ENCODE measurements at places on chromosomes 16 and 17.

DNA sequence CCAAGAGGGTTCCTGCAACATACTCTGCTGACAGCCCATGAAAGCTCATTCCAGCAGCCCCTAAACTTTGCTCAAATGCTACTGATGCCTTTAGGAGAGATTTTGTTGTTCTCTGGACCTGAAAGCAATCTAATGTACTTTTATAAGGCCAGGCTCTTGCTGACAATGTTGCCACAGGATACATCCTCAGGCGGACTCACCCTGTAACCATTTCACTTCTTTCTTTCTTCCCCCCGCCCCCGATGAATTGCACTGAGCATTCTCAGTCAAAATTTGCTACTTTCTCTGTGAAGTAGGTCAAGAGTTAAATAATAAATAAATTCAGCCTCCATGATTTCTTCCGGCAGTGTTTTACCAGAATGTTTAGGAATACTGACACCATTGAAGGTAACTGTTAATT is 1.5 kb downstream of the GAS7 start:
- DNase-seq: no peak

DNA sequence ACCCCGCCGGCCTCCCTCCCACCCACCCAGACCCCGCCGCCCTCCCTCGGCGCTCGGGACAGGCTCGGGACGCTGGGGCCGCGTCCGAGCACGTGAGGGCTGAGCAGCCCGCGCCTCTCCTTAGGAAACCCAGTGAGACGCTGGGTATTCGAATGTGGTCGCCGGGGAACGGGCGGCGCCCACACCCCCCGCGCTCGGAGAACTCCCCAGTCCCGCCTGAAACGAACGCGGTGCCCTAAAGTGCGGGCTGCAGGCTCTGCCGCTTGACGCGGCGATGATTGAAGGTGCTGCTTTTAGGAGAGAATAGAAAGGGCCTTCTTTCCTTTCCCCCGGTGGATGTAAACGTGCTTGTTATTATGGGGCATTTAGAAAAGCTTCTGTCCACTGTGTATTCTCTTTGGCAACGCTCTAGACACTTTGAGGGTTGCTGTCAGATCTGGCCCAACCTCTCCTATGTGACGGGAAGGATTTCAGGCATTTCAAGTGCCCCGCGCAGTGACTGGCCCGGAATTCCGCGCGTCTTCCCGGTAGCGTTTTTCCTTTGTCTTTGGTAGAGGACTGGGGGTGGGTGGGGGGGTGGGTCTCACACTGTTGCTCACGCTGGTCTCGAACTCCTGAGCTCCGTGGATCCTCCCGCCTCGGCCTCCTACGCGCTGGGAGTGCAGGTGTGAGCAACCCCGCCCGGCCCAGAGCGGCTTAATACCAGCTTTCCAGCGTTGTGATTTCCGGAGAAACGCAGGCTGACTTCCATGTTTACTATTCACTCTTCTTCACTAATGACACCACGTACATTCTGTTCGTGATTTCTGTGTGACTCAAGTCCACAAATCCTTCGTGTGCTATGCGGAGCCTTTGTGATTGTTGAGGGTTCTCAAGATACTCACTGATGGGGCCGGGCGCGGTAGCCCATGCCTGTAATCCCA is 21.8 kb upstream of the FOXK2 start:
- DNase-seq: peak; percentile 80

DNA sequence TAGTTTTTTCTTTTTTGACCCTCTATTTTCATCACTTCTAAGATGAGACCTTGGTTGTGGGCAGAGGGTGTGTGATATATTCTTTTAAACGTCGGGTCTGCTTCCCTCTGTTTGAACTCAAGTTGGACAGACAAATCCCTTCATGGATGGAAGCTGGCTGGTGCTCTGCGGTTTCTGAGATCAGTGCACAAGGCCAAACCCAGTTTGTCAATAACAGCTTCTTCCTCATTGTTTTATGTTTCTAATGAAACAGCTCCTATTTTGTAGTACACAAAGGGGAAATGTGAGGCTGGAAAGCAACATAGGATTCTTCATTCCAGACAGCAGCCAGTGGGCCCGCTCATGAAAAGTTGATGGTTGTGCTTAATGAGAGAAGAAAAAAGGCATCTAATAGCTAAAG is 159.6 kb downstream of the PRKCA start:
- DNase-seq: no peak

- DNase-seq: no peak
These were observed 14.3 kb upstream of the PDK2 start for GRCh38 chr17:50080827-50081226.

GRCh38 chr17:68127914-68128313 is 92.4 kb downstream of the KPNA2 start:
- no peak for DNase-seq

- no peak for DNase-seq
These were observed 45.9 kb downstream of the SLC6A2 start for GRCh38 chr16:55701442-55702319.

- no peak for DNase-seq
These were observed 19.0 kb downstream of the POLG2 start for GRCh38 chr17:64477849-64478248.

DNA sequence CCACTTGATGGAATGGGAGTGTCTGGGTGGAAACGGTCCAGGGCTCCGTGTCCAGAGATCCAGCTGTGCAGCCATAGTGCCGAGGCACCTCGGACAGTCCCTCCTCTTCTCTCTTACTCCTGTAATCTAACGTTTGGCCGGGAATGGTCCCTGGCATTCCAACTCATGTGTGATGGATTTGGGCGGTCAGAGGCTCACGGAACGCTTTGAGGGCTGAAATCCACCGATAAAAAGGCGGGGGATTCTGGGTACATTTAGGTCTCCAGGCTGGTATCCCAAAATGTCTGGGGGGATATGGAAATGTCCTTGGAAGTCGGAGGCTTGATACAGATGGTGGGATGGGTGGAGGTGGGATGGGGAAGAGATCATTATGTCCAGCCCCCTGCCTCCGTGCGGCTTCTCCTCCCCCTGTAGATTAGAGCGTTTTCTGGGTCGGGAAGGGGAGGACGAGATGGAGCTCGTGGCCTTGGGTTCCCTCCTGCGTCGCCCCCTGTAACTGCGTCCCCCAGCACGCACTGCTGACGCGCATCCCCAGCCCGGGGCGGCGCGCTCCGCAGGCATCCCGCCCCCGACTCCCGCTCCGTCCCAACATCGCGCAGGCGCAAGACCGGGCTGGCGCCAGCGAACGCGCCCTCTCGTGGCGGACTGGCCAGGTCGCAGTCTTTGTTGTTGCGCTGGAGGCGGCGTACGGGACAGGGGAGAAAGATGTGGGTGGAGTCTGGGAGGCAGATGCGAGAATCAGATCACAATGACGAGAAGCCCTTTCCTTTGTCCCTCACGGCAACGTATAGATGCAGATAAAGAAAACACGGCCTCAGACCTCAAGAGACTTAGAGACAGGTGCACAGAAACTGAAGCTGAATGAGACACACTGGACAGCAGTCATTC is 4.5 kb upstream of the SGCA start:
- DNase-seq: peak; percentile 46

DNA sequence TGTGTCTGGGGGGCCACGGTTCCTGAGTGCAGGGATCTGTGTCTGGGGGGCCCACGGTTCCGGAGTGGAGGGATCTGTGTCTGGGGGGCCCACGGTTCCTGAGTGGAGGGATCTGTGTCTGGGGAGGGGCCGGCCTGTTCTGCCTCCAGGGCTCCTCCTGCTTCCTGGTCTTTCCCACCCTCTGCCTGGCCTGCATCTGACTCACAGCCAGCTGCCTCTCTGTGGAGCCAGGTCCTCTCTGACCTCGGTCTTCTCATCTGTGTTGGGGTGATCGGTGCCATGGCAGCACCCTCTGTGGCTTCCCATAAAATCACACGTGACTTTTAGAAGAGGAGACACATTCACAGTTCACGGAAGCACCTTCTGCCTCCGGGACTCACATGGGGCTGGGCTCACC is 50.3 kb downstream of the ZFPM1 start:
- no peak for DNase-seq

GRCh38 chr17:9334536-9335446 is 240.8 kb downstream of the STX8 start:
- DNase-seq: no peak

Data from non-pigmented ciliary epithelial cell (primary cell).